PC-9 (cell line): ENCODE measurements at places on chromosomes 2 and 18.

DNA sequence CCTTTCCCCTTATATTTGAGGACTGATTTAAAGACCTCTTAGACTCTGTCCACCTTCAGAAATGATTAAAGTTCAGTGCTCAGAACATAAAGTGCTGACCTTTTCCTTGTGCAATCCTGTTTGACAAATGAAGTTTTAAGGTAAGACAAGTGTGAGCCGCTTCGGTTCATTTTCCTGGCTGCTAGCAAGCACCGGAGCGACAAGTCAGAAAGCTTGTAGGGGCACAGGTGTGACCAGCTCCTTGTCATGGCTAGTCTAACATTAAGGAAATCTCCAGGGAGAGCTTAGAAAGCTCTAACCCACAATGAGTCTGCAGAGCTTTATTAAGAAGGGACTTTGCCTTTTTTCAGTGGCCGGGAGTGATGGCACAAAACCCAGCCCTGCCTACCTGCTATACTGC is 2.3 kb upstream of the NCKAP5 start:
- no peak for DNase-seq

DNA sequence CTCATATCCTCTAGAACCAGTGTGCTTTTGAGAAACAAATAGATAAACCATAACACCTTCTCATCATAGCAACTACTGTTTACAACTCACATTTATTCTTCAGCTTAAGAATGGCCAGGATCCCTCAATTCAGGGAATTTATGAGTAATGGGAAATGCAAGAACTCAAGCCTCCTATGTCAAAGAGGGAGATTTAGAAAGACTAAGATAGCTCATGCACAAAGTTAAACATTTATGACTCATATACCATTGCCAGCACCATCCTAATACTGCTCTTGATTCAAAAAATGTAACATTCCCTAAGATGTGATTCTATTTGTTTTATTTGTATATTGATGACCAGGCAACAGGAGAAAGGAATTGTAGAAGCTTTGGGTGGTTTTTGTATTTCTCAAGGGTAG is 172.8 kb downstream of the CYP26B1 start:
- DNase-seq, result no peak

GRCh38 chr2:50431958-50432650 is 599.8 kb downstream of the NRXN1 start:
- DNase-seq, result no peak

- DNase-seq, result no peak
Measured at GRCh38 chr2:37653805-37654378, 17.6 kb downstream of the CDC42EP3 start.

DNA sequence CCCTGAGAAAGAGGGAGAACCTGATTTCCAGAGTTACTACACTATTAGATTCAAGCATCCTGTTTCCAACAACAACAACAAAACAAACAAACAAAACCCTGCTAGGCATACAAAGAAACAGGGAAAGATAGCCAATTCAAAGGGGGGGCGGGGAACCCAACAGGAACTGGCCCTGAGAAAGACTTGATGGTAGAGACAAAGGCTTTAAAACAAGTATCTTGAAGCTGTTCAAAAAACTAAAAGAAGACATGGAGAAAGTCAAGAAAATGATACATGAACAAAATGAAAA is 147.1 kb downstream of the THADA start:
- peak; percentile 82 for DNase-seq

- no peak for DNase-seq
Measured at GRCh38 chr18:5318061-5318700, 22.7 kb upstream of the ZBTB14 start.

- no peak for DNase-seq
Measured at GRCh38 chr2:237833546-237833945, 25.9 kb upstream of the RAMP1 start.

GRCh38 chr2:172013396-172013795 is 13.6 kb downstream of the METAP1D start:
- DNase-seq, result no peak

- no peak for DNase-seq
Measured at GRCh38 chr2:142693171-142693950, 184.1 kb upstream of the KYNU start.

DNA sequence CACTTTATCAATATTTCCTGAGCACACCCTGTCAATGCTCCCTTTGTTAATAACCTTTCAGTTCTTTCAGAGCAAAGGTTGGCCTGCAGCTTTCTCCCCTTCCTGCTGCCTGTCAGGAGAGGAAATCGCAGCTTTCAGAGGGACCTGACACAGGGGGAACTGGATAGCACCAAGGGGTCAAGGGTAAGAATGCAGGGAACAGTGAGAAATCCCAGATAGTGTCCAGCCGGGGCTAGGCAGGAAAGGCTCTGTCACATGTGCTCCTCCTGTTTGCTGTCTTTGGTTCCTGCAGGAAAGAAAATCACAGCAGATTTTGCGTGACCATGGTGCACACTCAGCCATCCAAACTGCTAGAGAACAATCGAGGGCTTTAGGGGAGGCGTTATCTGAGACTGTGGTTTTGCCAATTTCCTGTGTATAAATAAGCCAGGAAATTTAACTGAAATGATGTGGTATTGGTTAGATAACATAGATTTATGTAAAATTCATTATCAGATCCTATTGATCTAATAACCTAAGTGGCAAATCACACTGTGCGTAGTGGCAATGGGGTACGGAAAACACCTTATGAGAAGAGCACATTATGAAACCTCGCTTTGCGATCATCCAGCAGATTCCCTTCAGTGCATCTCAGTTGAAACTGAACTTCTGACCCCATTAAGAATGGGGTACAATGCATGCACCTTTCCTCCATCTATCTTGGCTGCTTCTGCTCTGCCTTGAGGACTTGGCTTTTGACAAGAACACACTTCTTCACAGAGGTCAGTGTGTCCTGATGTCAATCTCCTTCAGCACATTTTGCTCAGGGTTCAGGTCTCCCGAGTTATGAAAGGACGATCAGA is 178.0 kb downstream of the ICOS start:
- no peak for DNase-seq

GRCh38 chr2:156430980-156431358 is 5.2 kb upstream of the GPD2 start:
- DNase-seq, result peak; percentile 7

DNA sequence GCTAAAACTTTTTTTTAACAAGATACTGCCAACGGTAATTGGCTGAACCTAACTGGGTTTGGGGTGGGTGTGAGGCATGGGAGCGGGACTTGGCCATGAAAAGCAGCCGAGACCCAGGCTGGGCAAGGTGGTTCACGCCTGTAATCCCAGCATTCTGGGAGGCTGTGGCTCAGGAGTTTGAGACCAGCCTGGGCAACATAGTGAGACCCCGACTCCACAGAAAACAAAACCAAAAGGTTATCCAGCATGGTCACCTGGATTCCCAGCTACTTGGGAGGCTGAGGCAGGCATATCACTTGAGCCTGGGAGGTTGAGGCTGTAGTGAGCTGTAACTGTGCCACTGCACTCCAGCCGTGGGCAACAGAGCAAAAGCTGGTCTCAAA is 11.0 kb upstream of the SEMA4C start:
- no peak for DNase-seq

DNA sequence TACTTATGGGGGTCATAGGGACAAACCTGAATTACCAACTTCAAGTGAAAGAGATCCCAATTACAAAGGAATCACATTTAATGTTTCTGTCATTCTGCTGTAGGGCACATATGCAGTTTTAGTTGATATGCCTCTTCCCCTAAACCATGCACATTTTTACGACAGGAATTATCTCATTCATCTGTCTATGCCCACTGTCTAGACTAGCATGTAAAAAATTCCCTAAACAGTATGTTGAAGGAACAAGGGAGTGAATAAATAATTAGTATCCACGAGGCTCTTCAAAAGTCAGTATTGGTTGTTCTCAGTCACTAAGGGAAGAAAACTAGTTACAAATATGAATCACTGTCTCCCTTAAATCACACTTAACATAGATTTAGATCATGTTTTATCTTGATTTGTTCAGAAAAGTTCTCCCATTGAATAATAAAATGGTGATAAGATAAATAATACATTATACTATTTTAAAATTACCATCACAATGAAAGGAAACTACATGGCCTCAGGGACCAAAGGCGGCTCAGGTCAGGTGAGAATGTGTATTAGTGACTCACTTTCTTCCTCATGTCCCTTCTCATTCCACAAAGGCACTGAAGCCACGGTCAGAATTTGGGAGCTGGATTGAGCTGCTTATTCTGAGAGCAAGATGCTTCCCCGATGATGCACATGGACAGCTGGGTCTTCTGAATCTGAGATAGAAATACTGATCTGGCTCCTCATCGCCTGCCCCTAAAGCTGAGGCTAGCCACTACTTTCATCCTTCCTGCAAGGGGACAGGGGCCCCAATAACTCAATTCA is 29.1 kb downstream of the DYM start:
- DNase-seq, result no peak

DNA sequence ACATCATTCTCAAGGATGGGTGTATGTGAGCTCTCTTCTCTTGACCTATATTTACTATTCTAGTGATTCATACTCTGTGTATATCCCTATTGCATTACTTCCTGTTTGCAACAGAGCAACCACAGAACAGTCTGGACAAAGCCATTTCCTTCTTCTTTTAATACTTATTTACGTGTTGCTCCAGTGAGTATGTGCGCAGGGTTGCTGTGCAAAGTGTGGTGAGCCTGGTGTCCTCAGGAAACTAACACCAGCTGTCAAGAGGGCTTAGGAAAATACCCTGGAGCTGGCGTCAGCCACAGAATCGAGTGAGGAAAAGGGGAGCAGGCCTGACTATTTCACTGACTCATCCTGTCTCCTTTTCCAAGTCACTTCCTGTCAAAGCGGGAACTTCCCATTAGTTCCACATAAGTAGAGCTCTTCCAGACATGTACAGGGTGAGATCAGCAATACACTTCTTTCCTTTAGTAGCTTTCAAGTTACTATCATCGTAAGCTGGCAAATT is 214.1 kb upstream of the COPS8 start:
- peak; percentile 40 for DNase-seq

DNA sequence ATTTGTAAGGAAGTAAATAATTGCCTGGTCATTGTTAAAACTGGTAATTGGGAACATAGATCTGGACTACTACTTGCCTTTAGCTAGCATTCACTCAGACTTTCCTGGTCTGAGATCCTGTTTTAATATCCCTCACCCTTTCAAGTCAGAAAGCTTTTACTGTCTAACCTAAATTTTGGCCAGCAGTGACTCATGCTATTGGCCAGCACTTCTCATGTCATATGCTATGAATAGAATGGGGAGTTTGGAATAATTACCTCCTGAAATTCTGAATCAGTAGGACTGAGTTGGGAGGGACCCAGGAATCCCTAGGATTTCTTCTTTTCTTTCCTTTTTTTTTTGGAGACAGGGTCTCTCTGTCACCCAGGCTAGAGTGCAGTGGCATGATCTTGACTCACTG is 19.3 kb downstream of the STK36 start:
- DNase-seq, result no peak

DNA sequence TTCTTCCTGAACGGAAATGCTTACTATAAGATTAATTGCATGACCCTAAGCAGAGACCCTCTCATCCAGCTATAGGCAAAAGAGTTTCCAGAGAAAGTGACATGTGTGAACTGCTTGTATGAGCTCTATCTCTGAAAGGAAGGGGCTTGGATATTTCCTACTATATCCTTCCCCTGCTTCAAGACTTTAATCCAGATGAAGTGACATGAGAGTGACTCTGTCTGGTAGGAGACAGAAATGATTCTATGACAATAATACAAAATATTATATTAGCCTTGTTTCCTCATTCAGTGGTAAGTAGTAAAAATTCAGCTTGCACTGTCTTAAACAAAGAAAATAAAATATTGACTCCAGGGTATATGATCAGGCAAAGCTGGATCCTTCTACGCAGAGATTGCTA is 37.5 kb downstream of the NABP1 start:
- no peak for DNase-seq

GRCh38 chr2:109538546-109538945 is 75.2 kb downstream of the SEPTIN10 start:
- DNase-seq, result no peak

GRCh38 chr2:52518678-52519077 is 1248.9 kb upstream of the CHAC2 start:
- DNase-seq, result no peak

DNA sequence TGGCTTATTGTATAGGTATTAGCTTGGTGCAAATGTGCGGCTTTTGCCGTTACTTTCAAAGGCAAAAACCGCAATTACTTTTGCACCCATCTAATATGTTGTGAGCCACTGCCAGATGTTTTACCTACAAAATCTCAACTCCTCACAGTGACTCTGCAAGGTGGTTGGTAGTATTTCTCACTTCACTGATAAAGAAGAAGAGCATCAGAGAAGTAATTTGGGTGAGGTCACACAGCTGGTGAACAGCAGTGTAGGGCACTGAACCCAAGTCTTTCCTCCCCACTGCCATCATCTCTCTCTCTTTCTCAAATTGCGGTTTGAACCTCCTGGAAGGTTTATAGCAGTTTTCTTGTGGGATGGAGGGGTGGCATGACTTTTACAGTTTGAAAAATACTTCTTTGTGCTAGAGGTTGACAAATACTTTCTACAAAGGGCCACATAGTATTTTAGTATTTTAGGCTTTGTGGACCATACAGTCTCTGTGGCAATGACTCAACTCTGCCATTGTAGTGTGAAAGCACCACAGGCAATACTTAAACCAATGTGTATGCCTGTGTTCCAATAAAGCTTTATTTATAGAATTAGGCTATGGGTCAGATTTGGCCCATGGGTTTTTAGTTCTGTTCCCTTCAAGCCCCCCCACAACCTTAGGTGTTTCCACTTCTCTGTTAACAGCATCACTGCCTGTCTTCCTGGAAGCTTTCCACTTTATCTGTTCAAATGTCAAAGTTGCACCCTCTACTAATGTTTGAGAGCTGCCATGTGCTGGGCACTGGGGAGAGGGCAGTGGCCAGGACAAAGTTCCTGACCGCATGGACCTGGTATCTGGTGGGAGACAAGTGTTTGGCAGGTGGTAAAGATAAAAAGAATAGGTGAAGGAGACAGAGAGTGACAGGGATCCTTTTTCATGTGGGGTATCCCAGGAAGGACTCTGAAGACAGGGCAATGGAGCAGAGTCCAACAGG is 30.1 kb downstream of the FHOD3 start:
- no peak for DNase-seq

DNA sequence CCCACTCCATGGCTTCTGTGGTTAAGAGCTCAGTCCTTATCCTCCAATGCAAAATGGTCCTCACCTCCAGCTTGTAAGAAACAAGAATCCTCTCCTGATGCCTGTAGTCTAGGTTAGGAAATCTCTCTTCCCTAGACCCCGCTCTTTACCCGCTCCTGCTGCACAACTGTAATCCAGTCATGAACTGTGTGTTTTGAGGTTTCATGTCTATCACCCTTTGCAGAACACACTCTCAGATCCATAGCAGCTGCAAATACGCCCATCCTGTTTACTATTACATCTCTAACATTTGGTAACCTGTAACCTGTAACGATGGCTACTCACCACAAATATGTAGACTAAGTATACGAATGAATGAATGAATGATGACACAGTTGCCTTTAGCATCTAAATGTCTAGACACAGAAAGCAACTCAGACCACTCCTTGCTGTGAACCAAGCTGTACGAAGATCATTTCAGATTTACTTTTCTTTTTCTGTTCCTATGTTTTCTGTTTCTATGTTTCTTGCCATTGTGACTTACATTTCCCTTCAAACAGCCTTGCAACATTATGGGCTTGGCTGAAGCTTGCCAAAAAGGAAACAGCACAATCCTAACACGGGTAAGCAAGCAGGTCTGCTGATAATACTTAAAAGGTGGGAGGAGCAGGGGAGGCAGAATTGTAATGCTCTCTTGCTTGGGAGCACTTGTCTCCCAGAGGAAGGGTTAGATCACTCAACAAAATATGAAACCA is 53.7 kb downstream of the EPHA4 start:
- peak; percentile 37 for DNase-seq
